ENCODE measurements at places on chromosomes 11 and 22.

DNA sequence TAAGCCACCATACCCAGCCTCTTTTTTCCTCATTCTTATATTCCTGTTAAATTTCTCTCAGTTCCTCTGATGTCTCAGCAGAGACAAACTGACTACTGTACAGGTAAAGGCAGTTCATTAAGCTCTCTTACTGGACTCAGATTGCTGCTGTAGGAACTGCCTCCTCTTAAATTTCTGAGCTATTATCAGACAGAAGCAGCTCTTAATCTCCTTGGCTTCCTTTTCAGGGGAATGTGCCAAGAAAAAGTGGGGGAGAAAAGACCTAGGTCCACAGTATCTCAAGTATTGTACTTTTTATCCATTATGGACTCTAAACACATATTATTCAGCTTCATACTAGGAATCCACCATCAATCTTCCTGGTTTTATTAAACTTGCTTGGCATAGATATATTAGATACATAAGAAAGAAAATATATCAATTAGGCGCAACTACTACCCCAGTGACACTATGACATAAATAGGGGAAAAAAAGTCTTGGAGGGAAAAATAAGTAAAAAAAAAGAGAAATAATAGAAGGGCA is 26.1 kb downstream of the MRTFA start:
- DNase-seq = no peak

- no peak for DNase-seq
Measured at GRCh38 chr11:62266558-62266957, 3.4 kb upstream of the SCGB2A2 start.

DNA sequence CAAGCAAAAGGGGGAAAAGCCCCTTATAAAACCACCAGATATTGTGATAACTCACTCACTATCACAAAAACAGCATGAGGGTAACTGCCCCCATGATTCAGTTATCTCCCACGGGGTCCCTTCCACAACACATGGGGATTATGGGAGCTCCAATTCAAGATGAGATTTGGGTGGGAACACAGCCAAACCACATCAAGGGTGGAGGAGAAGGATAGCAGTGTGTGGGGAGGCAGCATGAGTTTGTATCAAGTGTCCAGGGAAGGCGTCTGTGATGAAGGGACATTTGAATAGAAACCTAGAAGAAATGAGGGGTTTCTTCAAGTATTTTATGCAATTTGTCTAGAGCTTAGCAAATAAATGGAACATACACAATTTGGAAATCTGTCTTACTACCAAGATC is 98.2 kb downstream of the SLC1A2 start:
- DNase-seq = no peak

DNA sequence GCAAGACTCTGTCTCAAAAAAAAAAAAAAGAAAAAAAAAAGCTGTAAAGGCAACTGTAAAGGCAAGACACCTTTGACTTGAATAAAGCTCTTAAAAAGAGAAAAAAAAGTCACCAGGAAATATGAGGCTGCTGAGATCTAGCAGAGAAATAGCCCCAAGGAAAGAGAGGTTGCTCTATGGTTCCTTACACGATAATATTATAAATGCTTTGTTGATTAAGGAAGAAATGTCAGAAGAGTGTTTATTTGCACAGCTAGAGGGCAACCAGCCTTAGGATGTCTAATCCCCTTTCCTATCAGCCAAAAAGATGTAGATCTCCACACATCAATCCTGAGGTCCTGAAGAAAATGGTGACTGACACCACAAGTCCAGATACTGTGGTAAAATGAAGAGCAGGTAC is 32.0 kb downstream of the RBFOX2 start:
- DNase-seq = no peak

DNA sequence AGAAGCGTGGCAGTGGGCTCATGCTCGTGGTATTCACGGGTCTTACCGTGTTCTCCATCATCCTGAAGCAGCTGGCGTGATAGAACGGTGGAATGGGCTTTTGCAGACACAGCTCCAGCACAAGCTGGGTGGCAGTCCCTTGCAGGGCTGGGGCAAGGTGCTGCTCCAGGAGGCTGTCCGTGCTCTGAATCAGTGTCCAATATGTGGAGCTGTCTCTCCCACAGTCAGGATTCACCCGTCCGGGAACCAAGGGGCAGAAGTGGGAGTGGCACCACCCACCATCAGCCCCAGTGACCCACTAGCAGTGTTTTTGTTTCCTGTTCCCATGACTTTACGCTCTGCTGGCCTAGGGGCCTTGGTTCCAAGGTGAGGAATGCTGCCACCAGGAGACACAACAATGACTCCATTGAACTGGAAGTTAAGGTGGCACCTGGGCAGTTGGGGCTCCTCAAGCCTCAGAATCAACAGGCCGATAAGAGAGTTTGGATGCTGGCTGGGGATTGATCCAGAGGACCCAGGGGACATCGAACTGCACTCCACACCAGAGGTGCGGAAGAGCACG is 16.9 kb upstream of the CD81 start:
- no peak for DNase-seq

DNA sequence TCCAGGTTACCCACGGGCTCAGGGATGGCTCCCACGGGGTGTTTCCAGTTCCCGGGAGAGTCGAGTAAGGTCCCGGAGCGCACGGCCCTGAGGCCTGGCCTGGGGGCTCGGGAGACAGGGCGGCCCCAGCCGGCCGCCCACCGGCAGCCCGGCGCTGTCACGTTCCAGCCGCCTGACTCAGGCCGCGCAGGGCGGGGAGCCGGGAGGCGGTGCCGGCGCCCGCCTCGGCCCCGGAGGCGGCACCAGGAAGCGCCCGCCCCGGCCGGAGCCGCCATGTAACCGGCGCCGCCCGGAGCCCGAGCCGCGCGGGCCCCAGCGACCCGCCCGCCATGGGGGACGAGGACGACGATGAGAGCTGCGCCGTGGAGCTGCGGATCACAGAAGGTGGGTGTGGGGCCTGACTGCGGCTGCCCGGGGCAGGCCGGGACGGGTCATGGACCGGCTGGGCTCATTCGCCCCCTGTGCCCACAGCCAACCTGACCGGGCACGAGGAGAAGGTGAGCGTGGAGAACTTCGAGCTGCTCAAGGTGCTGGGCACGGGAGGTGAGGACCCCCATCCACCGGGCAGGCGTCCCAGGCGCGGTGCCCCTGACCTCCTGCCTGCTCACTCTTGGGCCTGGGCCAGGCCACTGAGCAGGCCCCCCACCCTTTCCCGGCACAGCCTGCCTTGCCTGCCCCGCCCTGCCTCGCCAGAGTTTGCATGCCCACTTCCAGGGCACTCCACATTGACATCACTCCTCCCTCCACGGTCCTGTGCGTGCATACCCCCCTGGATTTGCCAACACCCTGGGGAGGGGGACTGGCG is at the start of gene RPS6KA4:
Gene RPS6KA4, plus strand, starts transcription at position 256 of the 805 bp plus-strand sequence. Its CDS starts 74 bp downstream, at position 330.
- peak; percentile 56 for DNase-seq
